ENCODE measurements at places on chromosomes 7 and 10.

GRCh38 chr7:87339373-87339897, 6.0 kb upstream of the CROT start:
- DNase-seq: no peak

- no peak for DNase-seq
Observed at GRCh38 chr10:102579328-102579727, 65.0 kb upstream of the TRIM8 start.

- no peak for DNase-seq
Observed at GRCh38 chr7:116851671-116852070, 10.7 kb upstream of the CAPZA2 start.

- no peak for DNase-seq
Observed at GRCh38 chr7:32582036-32582435, 86.7 kb downstream of the AVL9 start.

DNA sequence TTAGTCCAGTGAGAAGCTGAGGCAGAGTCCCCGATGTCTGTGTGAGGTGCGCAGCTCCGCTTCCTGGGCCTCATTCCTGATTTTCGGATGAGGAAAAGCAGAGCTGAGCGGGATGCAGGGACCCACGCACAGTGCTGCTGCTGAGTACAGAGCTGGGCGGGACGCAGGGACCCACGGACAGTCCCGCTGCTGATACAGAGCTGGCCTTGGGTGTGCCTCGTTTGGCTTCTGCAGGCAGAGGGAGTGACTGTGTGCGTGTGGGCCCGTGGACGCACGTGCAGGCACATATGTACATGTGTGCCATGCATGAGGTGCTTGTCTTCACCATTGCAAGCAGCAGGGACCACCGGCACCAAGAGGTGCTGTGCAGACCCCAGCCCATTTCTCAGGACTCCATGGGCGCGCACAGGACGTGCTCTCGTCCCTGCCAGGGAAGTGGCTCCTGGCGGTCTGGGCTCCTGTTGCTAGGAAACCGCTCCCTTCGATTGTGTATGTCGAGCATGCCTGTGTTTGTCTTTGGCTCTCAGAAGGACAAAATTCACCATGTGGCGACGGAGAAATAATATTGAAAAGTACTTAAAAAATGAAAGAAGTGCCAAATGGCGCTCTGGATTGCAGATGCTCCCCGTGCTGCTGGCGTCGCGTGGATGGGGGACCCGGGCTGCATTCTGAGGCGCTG, 303.8 kb upstream of the MKI67 start:
- no peak for DNase-seq

DNA sequence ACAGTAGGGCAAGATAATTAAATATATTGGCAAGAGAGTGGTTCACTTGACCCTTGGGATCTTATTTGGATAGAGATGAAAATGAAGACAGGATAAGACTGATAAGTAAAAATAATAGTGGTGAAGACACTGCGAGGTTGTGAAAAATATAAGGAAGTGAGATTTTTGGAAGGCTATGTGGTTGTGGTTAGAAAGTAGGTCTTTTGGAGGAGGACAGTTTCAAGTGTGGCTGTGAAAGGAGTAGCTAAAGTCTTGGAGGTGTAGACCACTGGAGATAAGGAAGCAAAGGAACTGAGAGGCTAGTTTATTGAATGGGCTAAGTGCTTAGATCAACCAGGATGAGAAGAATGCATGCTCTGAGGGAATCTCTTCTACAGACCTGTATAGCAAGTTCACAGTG, 11.2 kb downstream of the MIOS start:
- no peak for DNase-seq

DNA sequence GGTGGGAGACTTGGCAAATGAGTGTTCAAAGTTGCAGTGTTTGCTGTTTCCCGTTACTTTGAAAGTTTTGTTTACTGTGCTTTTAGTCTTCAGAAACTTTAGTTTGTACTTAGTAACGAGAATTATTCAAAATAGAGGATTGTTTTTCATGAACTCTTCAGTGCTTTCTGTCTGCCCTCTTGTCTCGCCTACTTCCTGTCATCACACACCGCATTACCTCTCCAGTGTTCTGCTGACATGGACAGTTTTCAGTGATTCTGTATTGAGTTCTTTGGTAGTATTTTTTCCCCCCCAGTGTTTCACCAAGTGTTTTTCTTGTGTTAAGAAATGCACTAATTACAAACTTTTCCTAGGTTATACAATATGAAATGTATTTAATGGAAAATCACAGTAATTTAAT, 207.0 kb downstream of the MLLT10 start:
- no peak for DNase-seq

DNA sequence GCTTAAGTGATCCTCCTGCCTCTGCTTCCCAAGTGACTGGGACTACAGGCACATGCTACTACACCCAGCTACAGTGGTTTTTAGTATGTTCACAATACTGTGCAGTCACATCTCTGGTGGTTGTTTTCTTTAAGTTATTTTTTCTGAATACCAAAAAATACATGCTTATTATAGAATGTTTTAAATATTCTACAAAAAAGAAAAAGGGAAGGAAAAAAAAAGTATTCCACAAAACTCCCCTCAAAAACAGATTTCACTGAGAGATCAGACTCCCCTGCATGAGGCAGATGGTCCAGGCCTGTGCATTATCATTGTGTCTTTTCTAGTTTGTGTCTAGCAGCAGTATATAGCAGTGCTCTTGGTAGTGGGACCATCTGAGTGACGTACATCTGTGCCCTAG, 36.8 kb downstream of the OGDH start:
- no peak for DNase-seq

DNA sequence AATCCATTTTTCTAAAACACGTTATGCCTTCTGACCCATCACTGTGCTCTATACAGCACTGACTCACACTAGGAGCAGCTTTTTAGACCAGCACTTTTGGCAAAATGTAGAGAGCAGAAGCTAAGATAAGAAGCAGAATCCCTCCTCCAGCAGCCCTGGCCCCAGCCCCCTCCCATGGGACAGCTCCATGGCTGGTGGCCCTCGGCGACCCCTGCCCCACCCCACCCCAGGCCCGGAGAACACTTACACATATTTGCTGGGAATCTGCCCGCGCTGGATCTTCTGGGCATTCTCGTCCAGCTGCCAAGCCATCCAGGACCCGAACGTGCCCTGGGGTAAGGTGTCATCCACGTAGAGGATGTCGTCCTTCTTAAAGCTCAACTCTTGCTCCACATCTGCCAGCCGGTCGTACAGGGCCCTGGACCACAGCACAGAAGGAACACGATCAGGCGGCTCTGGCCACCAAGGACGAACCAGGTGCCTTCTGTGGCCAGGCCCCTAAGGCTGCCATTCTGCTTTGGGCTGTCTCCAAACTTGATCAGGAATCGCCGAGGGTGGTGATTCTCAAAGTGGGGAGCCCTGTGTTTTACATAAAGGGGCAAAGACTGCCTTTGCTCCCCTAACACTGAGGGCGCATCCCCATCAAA, 119.9 kb downstream of the DLG5 start:
- DNase-seq: no peak

DNA sequence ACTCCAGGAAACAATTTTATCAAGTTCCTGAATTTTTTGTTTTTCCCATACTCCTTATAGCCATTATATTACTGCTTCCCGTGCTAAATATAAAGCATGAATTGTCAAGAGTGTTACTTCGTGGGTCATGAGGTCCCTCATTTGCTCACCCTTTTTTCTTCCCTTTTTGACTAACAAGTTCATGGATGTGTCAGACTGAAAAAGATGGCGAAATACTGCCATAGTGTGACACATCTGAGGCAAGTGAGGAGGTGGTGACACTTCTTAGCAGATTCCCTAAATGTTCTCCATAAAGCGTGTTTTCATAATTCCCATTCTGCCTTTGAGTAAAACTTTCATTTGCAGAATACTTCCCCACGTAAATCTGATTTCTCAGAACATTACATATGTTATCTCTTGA, 269.6 kb upstream of the FZD1 start:
- DNase-seq: no peak

DNA sequence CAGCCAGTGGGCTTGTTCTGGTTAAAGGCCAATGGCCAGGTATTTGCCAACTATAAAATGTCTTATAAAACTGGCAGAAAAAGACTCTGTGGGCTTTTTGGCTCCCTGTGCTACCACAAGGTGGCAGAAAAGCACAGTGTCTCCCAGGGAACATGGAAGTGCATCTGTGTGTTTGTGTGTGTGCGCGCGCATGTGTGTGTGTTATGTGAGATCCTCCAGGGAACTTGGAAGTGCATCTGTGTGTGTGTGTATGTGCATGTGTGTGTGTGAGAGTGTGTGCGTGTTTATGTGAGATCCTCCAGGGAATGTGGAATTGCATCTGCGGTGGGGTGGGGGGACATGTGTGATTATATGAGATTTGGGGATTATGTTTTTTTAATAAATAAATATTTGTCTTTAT, 30.2 kb upstream of the ABI1 start:
- no peak for DNase-seq

- peak; percentile 16 for DNase-seq
Observed at GRCh38 chr10:117534321-117535297, 7.9 kb upstream of the EMX2 start.

DNA sequence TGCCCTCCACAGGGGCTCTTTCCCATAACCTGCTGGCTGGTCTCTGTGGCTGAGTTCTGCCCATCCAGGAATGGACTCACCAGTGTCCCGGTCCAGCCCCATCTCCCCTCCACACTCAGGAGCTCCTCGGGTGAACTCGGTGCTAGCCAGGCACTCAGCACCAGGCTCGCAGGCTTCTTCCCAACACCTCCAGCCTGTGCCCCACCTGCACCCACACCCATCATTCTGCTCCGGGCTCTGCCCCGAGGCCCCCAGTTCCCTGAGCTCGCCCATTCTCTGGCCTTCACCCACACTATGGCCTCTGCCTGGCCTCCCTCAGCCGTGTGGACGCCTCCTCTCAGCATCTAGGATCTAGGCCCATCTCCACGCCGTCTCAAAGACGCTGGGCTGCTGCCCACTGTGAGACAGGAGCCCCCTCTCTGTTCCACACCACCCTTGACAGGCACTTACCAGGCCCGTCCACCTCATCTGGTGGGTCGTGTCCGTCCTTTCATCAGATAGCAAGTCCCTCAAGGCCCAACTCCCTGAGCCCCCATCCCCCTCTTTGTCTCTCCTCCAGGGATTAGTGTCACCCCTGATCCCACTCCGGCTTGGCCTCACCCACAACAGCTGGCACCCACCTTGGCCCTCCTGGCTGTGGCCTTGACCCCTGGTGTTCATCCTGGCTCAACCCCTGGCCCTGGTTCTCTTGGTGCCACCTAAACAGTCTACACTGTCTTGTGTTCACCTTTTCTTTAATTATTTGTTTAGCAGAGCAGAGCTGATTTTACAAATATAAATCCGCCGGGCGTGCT, 76.0 kb upstream of the FAM20C start:
- no peak for DNase-seq

- no peak for DNase-seq
Observed at GRCh38 chr7:30469303-30469702, 9.3 kb downstream of the NOD1 start.

- no peak for DNase-seq
Observed at GRCh38 chr10:95392217-95392584, 101.4 kb upstream of the PDLIM1 start.

DNA sequence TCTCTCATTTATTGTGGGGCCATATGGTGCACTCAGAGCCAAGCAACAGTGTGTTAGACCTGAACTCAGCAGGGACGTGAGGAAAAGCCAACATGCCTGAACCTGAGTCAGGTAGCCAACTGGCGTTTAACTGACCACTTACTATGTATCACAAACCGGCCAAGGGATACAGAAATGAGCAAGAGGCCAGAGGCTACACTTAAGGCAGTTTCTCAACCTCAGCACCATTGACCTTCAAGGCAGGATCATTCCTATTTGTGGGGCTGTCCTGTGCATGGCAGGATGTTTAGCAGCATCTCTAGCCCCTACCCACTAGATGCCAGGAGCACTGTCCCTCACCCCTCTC, 103.5 kb upstream of the NANOS1 start:
- DNase-seq: no peak

DNA sequence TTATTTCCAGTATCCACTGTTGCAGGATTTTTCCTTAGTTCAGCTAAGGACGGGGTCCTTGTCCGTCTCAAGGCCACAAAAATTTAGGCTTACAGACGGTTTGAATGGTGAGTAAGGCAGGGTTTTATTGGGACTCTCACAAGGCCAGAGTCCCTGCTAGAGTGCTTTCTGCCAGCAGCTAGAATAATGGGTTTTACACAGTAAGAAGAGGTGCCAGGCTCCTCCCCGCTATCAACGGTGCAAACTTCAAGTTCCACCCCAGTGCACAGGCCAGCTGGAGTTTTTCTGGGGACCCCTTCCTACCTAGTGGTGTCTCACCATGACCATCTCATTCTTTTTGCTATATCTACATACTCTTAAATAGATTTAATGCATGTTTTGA, 198.5 kb upstream of the KCTD7 start:
- no peak for DNase-seq

DNA sequence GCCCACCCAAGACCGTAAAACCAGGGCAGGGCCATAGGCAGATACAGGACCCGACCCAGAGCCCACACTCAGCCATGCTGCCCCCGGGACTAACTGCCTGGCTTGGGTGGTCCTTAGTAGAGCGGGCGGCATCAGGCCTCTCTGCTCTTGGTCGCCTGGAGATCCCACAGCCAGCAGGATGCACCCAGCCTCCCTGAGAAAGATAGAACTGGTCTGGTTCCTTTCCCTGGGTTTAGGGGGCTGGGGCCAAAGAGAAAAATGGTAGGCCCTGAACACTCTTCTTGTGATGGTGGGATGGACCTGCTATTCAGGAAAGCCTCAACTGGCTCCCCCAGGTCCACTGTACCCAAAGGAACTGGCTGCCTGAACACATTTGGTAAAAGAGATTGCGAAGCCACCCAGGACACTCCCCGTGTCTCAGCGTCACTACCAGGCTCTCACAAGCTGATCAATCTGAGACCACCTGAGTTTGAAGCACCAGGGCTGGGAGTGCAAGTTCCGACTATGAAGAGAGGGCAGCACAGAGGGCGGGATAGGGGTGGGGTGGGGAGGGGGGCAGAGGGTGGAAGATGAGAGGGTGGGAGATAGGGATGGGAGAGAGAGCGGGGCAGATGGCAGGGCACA, 591.5 kb downstream of the DNAJB6 start:
- DNase-seq: no peak

DNA sequence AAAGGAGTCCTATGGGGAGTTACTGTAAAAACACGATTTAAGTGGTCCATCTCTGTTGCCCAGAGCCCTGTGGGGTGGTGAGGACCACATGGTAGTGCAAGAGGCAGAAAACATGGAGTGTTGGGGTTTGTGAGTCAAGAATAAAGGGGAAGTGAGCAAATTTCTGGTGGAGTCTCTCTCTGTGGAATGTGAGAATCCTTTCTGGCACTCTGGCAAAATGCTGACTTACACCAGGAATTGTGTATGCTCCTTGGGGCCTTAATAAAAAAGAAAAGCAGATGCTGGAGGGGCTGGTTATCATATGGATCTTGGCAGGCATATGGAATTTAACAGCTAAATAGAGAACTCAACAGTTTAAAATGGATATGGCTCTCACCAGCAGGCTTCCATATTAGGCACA, 486.0 kb downstream of the TNS3 start:
- no peak for DNase-seq

- peak; percentile 62 for DNase-seq
Observed at GRCh38 chr10:11685787-11686218, 56.4 kb upstream of the ECHDC3 start.

DNA sequence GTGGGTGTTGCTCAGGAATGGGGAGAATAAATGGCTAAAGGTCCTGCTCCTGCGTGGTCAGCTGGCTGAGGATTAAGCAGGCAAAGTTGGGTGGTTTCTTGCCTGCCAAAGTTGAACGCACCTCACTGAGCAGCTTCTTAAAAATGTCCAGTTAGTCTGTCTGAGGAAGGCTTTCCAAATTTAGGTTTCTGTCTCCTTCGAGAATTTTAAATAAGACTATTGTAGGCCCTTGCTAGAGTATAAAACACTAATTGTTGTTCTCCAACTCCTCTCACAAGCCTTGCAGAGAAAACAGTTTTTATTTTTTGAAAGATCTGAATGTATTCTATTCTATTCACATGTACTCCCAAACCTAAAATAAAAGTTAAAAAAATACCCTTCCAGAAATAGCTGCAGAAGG, 122.0 kb upstream of the LAMB4 start:
- no peak for DNase-seq
